Activated naive CD4-positive, alpha-beta T cell treated with Interleukin-2 at 50 U/mL for 16 hours (primary cell): ENCODE measurements at places on chromosomes 2 and 18.

DNA sequence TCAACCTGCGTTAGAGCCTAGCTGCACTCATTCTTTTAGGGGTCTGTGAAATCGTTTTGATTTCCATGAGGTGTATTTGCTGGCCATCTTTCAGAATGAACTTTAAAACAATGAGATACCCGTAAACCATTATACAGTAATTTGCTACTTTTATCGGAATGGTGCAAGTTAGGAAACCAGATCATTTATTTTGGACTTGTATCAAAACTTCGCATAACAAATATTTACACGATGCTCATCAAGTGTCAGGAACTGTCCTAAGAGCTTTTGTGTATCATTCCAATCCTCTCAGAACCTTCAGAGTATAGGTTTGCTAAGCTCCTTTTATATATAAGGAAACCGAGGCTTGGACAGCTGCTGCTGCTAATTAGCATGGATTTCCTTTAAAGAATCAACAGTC lies 22.4 kb upstream of the SLC1A4 start:
- no peak for DNase-seq

DNA sequence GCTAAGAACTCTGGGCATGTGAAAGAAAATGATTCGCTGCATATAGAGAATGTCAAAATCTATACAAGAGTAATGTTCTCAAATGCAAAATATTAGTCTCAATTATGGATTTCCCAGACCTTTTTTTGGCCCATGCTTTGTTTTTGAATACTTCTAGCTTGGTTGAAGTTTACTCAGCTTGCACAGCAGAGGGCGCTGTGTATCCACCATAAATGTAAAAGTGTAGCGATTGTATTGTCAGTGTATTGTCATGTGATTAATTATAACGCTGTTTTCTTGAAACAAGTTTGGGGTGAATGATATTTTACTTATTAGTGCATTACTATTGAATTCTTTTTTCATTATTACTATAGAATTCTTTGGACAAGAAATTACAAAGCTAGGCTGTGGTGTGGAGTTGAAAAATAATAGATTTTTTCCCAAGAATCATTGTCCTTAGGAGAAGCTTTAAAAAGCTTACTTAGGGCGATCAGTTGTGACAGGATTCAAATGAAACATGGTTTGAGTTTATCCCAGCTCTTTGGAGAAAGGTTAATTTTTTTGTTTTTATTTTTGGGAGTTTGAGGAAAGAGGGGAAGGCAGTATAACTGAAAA lies 98.3 kb downstream of the PIK3C3 start:
- peak; percentile 62 for DNase-seq

- DNase-seq: no peak
These were observed 29.4 kb downstream of the NLRC4 start for GRCh38 chr2:32235315-32235714.

GRCh38 chr2:233208382-233209116 lies 42.9 kb upstream of the ATG16L1 start:
- no peak for DNase-seq

- no peak for DNase-seq
These were observed 886.2 kb upstream of the NRXN1 start for GRCh38 chr2:51918113-51918512.

- DNase-seq: no peak
These were observed 21.9 kb downstream of the CENPO start for GRCh38 chr2:24815171-24815570.

GRCh38 chr2:225693259-225693658 lies 293.7 kb downstream of the NYAP2 start:
- no peak for DNase-seq

- no peak for DNase-seq
These were observed 101.9 kb downstream of the MYCN start for GRCh38 chr2:16042201-16042700.

- DNase-seq: no peak
These were observed 89.2 kb downstream of the ZBTB7C start for GRCh38 chr18:48319801-48320638.

DNA sequence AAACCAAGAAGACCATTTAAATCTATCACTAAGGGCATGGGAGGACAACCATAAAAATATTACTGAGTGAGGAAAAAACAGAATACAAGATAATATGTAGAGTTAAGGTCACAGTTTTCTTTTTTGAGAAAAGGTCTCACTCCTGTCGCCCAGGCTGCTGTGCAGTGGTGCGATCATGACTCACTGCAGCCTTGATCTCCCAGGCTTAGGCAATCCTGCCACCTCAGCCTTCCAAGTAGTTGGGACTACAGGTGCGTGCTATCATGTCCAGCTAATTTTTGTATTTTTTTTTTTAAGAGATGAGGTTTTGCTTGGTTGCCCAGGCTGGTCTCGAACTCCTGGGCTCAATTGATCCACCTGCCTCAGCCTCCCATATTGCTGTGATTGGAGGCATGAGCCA lies 24.0 kb downstream of the POLR1A start:
- DNase-seq: no peak

GRCh38 chr2:88452565-88452905 lies at the start of gene FOXI3:
TSS of gene FOXI3 (minus strand) at chr2:88452693. CDS start at chr2:88452535, 158 bp downstream.
- no peak for DNase-seq

DNA sequence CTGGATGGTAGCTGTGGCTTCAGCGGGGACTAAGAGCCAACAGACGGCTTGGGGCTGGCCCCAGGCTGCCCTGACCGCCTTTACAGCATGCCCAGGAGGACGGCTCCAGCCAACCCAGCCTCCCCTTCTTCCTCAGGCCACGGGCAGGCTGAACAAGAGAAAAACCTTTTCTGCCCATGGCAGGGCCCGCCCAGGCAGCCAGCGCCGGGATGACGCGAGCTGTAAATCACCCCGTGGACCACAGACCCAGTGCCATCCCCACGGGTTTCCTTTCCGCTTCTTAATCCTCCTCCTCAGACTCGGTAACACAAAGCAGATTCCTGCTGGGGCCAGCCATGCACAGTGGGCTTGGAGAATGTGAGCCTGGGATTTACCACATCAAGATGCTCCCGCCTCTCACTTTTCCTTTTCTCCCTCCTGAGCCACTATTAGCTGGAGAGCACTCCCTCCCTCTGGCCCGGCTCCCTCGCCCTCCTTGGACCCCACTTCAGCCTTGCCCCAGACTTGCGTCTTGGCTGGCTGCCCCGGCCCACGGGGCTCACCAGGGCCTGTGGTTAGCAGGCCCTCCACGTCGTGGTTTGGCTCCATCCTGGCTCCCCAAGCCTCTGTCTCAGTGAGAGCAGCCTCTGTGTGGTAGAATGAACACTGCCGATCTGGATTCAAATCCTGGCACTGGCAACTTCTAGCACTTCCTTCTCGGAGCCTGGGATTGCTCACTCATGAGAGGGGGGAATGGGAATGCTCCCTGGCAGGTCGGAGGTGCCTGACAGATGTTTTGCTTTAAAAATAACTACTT lies 31.4 kb downstream of the ATOH8 start:
- no peak for DNase-seq

- DNase-seq: no peak
These were observed 97.4 kb upstream of the NEUROD1 start for GRCh38 chr2:181777734-181778133.

GRCh38 chr18:62578980-62579511 lies 56.2 kb downstream of the ZCCHC2 start:
- no peak for DNase-seq

GRCh38 chr2:45570671-45571334 lies 40.3 kb downstream of the SRBD1 start:
- DNase-seq: no peak

DNA sequence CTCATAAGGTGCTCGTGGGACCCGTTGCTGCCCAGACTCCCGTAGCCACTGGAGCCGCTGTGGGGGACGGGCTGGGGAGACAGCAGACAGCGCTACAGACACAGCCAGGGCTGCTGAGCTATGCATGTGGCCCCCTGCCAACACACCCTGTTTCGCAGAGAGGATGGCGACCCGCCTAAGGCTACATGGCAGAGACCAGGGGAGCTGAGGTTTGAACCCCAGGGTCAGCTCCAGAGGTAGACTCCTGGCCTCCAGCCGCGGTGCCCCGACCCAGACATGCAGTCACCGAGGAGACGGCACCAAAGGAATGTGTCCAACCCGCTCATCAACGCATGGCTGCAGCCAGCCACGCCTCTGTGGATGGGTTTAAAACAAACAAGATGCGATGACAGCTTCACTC lies 21.0 kb upstream of the HES6 start:
- no peak for DNase-seq

GRCh38 chr2:174776223-174776622 lies 12.0 kb upstream of the CHRNA1 start:
- DNase-seq: no peak

DNA sequence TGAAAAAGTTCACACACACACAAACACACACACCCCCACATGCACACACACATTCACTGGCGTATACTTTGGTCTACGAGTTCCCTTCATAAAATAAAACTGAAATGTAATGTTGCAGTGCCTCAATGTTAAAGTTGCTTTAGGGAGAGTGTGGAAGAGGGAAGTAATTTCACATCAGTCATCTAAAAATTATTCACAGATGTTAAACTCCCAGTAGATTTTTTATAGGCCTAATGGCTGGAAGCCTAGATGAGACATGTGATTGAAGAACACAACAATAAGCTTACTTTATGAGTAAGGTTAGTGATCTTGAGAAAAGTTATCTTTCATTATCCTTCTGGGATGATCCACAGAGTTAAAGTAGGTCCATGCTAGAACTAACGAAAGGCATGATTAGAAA lies 506.7 kb upstream of the CNTNAP5 start:
- DNase-seq: no peak

DNA sequence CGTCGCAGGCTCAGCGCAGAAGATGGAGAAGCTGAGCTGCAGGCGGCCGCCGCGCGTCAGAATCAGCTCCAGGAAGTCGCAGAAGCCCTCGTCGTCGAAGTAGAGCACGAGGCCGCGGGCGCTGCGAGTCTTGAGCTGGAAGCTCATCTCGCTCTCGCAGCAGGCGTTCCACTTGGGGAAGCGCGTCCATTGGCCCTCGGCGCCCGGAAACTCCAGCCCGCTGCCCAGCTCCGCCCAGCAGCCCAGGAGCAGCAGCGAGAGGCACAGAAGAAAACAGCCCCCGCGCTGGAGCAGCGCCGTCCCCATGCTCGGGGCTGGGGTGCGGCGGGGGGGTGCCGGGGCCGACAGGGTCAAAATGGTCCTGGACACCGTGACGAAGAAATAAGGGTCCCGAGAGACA lies 4.0 kb downstream of the NRXN1 start:
- DNase-seq: no peak

DNA sequence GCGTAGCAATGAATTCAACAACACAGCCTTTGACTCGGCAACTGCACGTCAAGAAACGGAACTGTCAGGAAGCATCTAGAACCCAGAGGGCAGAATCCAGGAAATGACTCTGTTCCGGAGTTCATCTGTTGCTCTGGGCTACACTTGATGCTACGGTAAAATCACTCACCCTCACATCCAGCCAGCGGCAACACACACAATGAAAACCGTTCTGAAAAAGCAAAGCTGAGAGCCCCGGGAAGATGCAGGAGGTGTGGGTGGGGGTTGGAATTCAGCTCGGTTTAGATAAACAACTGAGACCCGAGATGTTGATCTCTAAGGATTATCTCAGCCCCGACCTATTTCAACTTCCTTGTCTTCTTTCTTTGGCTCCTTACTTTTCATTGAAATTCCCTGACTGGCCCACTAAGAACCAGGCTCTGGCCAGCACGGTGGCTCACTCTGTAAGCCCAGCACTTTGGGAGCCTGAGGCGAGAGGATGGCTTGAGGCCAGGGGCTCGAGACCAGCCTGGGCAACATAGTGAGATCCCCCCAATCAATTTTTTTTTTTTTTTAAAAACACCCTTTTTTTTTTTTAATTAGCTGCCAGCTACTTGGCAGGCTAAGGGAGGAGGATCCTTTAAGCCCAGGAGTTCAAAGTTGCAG lies 13.3 kb upstream of the RAB17 start:
- peak; percentile 47 for DNase-seq

DNA sequence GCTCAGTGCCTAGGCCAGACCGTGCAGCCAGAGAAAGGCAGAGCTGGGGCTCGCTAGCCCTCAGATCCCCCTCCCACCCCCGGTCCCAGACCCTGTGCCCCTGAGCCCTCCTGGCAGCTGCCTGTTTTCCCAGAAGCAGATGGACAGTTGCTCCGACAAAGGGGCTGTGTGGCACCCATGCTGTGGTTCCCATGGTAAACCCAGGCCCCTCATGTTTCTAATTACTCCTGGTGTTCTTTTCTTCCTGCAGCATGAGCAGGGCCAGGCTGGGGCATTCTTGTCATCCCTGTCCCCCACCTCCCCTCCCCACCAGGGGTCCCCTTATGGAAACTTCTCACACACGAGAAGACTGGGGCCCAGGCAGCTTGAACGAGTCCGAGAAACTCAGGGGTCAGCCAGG lies 269.6 kb downstream of the HAUS1 start:
- DNase-seq: no peak

GRCh38 chr2:100747996-100748615 lies 71.8 kb upstream of the NPAS2 start:
- no peak for DNase-seq

DNA sequence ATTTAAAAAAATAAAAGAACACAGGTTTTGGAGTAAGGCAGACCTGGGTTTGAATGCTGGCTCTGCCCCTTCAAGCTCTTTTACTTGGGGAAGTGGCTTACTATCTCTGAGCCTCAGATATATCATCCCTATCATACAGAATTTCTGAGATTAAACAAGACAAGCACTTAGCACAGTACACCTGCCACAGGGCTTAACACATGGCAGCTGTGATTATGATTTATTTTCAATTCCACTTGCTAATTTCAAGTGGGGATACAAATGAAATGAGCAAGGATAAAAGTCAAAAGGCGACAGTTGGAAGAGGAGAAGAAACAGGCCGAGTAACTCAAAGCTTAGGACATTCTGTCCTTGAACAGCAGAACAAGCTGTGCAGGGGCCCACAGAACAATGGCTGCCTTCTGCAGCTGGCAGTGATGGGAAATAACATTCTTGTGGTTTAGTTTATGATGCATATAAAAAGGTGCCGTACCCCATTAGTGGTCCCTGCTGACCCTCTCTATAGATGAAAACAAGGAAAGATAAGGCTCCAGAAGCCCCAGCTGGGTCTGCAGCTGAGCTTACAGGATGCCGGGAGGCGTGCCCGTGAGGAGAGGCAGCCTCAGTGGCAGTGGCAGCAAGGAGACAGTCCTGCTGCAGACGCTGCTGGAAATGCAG lies 45.3 kb downstream of the KIF3C start:
- DNase-seq: no peak

- peak; percentile 52 for DNase-seq
These were observed 515 bp upstream of the PLEKHB2 start for GRCh38 chr2:131104487-131105155.

- no peak for DNase-seq
These were observed 367.3 kb upstream of the HS6ST1 start for GRCh38 chr2:128685841-128686496.

DNA sequence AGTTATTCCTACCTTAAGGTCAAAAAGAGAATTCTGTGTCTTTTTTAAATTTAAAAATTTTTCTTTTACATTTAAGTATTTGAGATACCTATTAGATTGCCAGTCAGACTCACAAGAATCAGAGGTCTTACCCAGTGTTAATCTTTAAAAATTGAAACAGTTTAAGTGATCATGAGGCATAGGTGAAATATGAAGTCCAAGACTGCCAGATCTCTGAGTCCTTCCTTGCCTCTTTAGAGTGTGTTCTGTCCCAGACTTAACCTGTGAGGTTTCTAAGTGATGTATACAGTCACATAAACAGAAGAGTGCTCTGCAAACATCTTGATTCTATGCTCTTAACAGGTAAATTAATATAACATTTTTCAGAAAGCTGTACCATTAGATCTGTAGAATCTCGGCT lies 40.6 kb downstream of the ACTR3 start:
- DNase-seq: no peak

GRCh38 chr2:98084151-98084868 lies 2.7 kb upstream of the VWA3B start:
- no peak for DNase-seq

- DNase-seq: no peak
These were observed 157.7 kb downstream of the ANTXR1 start for GRCh38 chr2:69170661-69171060.
